ENCODE measurements at places on chromosomes 2 and 18.

- DNase-seq = no peak
These were observed 850.3 kb downstream of the DSC3 start for GRCh38 chr18:30192216-30192615.

DNA sequence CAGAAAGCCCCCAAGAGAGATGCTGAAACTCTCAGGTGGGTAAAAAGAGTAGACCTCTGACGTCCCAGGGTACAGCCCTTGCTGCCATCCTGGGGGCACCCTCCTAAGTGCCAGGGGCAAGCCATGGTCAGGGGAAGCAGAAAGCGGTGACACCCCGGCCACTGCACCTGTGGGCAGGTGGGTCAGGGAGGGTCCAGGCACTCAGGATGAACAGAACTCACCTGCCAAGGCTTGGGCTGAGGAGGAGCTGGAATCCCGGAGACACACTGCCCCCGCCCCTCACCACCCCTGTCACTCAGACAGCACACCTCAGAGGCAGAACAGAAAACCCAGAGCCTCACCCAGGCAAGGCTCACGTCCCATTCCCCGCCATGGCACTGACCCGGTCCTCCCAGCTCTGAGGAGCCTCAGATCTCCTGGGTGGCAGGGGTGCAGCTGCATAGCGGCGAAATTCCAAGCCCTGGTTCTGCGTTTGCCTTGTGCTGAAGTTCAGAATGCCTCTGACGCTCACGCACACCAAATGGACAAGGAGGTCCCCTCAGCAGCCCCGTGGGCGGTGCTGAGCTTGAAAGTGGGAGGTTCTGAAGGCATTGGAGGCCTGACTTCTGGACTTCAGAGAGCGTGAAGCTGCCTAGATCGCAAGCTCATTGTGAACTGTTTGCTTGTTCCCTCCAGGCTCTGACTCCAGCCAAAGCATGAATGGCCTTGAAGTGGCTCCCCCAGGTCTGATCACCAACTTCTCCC, 4.3 kb downstream of the GPR17 start:
- no peak for DNase-seq

- no peak for DNase-seq
These were observed 6.7 kb downstream of the SETBP1 start for GRCh38 chr18:44687421-44687820.

GRCh38 chr2:9705196-9705595, 74.4 kb upstream of the YWHAQ start:
- no peak for DNase-seq

DNA sequence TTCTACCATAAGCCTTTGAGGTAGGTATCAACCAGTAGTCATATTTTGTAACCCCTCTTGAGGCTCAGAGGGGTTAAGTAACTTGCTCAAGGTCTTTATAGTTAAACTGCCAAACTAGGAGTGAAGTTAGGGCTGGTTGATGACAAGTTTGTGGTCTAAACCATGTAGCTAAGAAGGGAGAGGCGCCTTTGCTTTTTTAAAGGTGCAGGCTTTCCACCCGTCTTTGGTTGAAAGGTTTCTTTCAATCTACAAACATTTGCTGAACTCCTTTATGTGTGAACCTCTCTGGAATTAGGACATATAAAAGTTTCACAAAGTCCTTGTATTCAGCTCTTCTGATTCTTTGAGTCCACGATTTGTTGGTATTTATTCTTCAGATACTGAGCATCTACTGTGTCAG, 2.4 kb upstream of the MTA3 start:
- no peak for DNase-seq

DNA sequence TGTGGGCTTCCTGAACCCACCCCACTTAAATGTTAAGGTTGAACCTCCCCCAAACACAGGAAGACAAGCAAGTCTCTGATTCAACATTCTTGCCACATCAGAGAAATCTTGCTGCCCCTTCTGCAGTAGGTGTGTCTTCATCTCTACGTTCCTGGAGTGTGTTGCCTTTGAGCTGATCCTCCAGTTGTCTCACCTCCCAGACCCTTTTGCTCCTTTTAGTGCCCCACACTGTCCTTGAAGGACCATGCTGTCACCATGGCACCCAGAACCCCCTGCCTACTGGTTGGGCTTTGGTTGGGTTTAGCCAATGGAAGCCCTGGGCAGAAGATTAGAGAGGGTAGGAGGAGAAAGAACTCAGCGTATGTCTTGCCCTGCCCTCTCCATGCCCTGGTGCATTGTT, 10.7 kb downstream of the CAB39 start:
- DNase-seq = peak; percentile 37

DNA sequence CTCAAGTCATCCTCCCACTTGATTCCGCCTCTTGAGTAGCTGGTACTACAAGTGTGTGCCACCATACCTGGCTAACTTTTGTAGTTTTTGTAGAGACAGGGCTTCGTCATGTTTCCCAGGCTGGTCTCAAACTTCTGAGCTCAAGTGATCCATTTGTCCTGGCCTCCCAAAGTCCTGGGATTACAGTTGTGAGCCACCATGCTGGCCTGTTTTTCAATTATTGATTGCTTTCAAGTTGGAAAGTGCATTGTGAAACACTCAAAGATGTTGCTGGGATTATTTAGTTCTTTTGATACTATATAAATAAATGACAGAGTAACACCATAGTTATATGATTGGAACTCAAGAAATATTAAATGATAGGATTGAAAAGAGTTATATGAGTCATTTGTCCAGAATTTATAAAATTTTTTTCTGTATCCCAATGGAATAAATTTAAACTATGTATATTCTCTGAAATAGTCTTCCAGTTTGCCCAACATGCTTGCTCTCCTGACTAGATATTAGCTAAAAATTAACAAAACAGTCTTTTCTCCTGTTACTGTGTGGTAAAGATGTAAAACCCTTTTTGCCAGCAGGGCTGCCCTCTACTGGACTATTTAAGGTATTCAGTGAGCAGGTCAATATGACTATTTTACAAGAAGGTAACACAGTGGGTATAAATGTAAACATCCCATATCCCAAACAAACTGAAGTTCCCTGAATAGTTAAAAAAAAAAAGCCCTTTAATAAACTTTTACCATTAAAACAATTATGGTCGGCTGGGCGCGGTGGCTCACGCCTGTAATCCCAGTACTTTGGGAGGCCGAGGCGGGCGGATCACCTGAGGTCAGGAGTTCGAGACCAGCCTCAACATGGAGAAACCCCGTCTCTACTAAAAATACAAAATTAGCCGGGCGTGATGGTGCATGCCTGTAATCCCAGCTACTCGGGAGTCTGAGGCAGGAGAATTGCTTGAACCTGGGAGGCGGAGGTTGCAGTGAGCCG, 42.7 kb downstream of the ACSL3 start:
- DNase-seq = peak; percentile 84

- no peak for DNase-seq
These were observed 105.7 kb upstream of the PXDN start for GRCh38 chr2:1850031-1850430.

GRCh38 chr18:39347701-39348100, 1782.1 kb upstream of the CELF4 start:
- DNase-seq = no peak

- DNase-seq = no peak
These were observed 226.7 kb downstream of the ERBB4 start for GRCh38 chr2:212311807-212312404.

DNA sequence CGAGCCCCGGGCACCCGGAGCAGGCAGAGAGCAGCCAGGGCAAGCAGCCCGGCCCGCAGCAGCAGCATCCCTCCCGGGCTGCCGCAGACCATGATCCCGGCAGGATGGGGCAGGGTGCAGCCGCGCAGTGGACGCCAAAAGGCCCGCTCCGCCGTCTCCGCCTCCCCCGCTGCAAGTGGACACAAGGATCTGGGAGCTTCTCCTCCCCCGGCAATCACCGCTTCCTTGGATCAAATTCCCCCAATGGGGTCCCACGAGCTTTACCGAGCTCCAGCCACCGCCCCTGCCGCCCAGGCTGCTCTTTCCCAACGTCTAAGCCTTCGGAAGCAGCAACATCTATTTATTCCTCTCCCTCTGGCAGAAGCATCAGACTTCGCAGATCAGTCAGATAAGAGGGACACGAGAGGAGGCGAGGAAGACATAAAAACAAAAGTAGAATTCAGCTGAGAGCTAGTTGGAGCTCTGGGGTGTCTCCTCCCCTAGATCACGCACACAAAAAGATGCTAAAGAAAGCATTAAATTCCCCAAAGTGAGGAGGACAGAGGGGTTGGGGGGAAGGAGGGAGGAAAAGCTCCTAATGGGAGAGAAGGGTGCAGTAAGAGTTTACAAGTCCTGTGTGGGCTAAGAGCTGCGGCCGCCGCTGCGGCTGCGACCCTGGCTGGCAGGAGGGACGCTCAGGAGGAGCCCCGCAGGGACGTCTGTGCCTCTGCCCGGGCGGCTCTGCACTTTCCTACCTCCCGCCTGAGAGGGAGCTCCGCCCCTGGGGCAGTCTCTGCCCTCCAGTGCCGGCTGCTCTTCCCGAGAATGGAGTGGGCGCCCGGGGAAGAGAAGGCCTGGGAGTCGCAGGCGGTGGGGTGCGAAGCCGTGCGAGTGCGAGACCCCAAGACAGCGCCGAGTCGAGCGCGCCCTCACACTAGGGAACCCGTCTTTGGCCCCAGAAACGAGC, at the start of gene FRZB:
FRZB (minus strand) TSS at position 177 of the 946 bp plus-strand sequence; CDS start at position 92, 85 bp downstream.
- peak; percentile 75 for DNase-seq

- DNase-seq = no peak
These were observed 72.3 kb downstream of the SPATS2L start for GRCh38 chr2:200378652-200379290.

GRCh38 chr2:222481941-222482340, 57.6 kb downstream of the SGPP2 start:
- DNase-seq = no peak

DNA sequence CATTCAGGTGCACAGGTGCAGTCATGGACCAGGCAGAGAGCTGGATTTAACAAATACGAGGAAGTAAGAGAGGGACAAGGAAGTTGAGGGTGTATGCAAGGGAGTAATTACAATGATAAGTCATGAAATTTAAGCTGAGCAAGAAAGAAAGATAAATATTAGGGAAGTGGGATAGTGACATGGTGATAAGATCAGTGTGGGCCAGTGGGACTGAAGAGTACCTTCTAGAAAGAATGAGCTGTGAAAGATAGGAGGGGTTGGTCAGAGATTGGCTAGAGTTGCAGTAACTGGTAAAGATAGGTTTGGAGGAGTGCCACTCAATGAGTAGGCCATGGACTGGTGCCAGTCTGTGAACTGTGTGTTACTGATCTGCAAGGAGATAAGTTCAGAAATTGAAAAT, 200.8 kb upstream of the SIX3 start:
- DNase-seq = peak; percentile 3

DNA sequence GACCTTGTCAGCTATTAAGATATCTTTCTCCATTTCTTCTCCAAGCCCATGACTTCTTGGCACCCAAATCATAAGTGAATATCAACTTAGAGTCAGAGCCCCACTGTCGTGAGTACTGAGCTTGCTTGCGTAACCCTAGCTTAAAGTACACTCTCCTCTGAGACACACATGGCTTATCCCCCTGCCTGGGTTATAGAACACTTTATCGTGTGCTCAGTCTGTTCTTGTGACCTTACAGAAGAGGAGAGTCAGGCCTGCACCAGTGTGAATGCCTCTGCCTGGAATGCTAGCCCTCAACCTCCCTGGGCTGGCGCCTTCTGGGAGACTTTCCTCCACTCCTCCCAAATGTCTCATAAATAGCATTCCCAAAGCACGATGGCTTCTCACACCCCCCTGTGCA, 79.3 kb downstream of the CEP192 start:
- DNase-seq = peak; percentile 55

GRCh38 chr2:46363535-46364170, 66.4 kb downstream of the EPAS1 start:
- DNase-seq = peak; percentile 85

- DNase-seq = no peak
These were observed 1.2 kb downstream of the PER2 start for GRCh38 chr2:238286987-238287736.

GRCh38 chr2:229947544-229947943, 25.2 kb downstream of the FBXO36 start:
- no peak for DNase-seq

DNA sequence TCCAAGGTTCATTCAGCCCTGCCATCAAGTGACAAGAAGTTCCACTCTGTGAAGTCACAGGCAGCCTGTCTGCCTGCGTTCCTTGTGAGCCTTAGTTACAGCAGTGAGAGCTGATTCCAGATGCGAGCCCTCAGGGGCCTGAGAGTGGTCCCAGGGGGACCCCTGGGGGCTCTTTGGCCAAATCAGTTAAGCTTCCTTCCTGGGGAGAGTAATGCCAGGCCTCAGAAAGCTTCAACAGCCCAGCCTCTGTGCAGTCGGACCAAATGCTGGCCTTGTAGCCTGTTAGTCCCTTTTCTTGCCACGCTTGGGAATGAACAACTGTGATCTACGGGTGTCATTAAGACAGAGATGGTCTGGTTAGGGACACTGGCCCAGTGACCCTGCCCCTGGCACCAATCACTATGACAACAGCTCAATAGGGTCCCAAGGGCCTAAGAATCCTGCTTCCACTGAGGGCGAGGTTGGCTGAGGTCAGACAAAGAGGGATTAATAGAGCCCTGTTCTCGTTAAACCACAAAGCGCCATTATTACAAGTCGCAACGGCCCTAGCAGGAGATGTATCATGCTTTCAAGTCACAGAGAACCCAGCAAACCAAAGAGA, 50.9 kb downstream of the HS1BP3 start:
- DNase-seq = no peak

DNA sequence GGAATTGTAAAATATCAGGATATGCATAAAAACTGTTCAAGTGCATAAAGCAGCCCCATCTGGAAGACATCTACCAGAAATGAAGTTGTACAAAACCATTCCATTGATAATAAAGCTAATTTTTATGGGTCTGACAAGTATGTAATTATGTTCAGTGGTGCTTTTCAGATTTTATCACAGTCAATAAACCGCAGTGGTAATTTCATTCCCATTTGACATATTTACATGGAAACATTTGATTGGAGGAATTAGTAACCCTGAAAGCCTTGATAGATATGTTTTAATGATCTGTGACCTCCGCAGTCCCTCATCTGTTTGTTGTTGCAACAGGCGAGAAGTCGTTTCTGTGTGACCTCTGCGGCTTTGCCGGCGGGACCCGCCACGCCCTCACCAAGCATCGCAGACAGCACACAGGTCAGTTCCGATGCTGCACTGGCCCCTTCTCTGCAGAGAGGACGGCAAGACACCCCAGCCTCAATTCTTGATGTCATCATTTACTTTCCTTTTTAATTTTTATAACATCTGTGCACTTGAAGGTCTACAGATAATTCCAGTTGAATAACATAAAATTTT, 283.1 kb downstream of the ZNF407 start:
- no peak for DNase-seq

GRCh38 chr2:205901491-205901890, 184.5 kb downstream of the INO80D start:
- DNase-seq = no peak

DNA sequence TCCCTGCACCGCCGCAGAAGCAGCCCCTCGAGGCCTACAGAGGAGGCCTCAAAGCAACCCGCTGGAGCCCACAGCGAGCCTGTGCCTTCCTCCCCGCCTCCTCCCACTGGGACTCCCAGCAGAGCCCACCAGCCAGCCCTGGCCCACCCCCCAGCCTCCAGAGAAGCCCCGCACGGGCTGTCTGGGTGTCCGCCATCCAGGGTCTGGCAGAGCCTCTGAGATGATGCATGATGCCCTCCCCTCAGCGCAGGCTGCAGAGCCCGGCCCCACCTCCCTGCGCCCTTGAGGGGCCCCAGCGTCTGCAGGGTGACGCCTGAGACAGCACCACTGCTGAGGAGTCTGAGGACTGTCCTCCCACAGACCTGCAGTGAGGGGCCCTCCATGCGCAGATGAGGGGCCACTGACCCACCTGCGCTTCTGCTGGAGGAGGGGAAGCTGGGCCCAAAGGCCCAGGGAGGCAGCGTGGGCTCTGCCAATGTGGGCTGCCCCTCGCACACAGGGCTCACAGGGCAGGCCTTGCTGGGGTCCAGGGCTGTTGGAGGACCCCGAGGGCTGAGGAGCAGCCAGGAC, 31.2 kb downstream of the GPC1 start:
- DNase-seq = no peak

- no peak for DNase-seq
These were observed 69.8 kb downstream of the SMAD7 start for GRCh38 chr18:48880931-48881330.

All from choroid plexus epithelial cell (primary cell).